ENCODE measurements at places on chromosomes 5 and 9.

DNA sequence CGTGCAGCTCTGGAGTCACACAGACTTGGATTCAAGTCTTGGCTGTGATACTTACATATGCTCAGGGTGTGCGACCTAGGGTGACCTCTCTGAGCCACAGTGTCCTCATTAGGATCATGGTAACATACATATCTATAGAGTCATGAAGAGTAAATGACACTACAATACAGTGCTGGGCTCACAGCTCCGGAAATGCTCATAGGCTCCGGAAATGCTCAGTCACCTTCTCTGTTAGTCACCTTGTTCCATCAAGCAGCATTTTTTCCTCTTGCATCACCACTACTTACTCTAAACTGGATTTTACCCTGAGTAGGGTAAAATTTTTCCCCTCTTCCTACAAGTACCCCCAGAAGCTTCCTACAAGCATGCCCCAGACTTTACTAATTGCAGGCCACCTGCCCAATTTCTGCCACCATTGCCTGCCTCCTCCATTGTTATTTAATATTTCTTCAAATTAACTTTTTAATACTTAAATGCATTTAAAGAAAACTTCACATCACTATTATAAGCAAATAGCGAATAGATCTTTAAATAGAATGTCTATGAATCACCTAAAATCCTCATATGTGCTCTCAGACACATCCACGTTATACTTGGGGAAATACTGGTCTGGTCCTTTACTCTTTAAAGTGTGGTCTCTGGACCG is 147.6 kb upstream of the SPRY4 start:
- peak; percentile 85 for DNase-seq

GRCh38 chr9:91898451-91899218 is 51.4 kb downstream of the ROR2 start:
- peak; percentile 4 for DNase-seq

DNA sequence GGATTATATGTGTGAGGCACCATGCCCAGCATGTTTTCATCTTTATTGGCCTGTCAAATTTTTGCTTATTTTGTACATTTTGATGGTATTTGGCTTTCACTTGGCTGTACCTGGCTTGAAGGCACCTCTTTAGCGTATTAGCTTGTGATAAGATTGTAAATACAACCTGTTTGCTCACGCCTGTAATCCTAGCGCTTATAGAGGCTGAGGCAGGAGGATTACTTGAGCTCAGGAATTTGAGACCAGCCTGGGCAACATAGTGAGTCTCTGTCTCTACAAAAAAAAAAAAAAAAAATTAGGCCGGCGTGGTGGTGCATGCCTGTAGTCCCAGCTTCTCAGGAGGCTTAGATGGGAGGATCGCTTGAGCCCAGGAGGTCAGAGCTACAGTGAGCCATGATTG is 11.3 kb downstream of the SEC24A start:
- no peak for DNase-seq

DNA sequence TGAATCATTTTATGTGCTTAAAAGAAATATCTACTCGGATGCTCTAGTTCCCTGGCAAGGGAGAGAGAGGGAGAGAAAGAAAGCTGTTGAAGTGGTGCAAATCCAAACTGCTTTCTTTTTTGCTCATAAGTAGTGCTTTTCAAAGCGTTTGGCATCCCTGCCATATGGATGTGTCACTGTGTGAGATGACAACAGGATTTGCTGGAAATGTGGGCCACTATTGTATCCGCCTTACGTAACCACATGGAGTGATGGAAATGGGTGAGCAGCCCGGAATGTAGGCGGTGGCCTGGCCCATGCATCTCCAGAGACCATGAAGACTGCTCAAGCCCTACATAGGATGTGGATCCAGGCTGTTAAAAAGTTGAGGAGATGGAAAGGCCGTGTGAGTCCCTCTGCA is 30.8 kb downstream of the TJP2 start:
- DNase-seq: peak; percentile 68

- peak; percentile 70 for DNase-seq
Observed at GRCh38 chr5:170597109-170597751, 93.4 kb downstream of the KCNIP1 start.

DNA sequence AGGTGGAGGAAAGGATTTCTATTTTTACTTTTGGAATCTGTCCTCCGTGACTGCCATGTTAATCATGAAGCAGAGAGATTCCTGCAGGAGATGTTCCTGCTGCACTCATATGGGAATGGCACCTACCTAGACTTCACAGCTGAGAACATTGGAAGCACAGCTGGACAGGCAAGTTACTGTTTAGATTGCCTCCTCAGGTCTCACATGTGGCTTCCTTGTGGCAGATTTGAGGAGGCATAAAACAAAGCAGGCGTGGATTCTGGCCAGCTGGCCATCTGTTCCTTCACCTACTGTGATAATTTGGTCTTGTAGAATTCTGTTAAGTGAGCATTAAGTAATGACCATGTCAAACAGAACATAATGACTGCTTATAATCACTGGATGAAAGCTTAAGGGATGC is 193.4 kb downstream of the EDIL3 start:
- no peak for DNase-seq

- no peak for DNase-seq
Observed at GRCh38 chr5:41503310-41503709, 7.1 kb downstream of the PLCXD3 start.

DNA sequence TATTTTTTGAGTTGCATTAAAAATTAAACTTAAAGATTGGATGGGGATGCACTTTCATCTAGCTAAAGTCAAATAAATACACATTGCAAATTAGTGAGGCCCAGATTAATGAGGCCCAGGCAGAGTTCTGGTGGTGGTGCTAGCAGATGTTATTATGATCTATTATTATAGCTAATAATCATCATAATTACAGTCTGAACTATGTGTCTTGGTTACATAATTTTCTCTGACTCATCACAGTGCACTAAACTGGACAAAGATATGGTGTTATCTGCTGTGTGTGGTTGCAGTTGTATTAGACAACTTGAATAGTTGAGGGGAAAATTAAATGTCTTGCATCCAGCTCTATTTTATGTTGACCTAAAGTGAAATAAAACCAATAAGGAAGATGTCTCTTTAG is 568.8 kb downstream of the TLR4 start:
- no peak for DNase-seq

DNA sequence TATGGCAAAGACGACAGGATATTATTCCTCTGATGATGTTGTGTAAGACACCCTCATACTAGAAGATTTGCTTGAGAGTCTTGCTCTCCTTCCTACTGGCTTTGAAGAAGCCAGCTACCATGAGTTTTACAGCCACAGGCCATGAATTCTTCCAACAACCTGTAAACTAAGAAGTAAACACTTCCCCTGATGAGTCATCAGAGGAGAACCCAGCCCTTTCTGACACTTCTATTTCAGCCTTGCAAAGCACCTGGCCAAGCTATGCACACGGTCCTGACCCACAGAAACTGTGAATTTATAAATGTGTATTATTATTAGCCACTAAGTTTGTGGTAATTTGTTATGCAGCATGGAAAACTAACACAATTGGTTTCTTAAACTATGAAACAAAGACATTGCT is 288.8 kb upstream of the ADAMTSL1 start:
- no peak for DNase-seq

GRCh38 chr5:6638236-6638635 is 5.0 kb downstream of the SRD5A1 start:
- DNase-seq: no peak

DNA sequence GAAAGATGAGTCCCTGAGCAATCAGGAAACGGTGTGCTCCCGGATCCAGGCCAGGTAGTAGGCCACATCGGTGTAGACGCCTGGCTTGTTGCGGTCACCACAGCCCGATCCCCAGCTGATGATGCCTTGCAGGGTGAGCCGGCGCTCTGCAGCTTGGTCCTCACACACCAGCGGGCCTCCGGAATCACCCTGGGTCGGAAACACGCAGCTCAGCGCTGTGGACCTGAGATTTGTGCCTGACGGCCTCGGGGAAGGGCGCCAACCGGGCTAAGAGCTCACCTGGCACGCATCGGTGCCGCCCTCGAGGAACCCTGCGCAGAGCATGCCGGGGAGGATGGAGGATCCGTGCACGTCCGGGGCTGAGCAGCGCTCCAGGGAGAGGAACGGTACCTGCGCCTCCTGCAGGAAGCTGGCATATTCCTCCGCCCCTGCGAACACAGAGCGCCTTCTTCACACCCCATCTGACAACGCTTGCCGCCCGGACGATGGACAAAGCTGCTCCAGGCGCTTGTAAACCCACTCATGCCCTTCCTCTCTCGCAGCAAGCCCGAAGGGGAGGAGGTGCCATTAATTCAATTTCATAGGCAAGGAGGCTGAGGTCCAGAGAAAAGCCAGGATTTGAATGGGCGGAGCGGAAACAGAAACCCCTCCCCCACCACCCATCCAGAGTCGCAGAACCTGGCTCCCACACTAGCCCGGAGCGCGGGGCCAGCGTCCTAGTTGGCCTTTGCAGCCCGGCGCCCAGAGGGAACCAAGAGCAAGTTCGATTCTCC is 2.0 kb upstream of the PFN3 start:
- DNase-seq: no peak

DNA sequence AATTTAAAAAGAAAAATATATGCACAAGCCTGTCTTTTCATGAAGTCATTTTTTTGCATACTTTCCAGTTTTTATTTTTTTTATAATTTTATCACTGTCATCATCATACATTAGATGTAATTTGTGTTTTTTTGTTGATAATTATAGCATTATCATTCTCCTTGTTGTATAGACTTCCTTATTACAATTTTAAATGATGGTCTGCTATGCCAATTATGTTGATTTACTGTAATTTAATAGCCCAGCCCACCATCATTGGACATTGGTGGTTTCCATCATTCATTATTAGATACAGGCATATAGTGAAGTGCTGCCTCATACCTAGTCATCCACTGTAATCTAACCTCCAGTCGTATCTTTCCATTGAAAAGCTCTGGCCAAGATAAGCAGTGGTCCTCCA is 3.8 kb upstream of the TJP2 start:
- DNase-seq: no peak

DNA sequence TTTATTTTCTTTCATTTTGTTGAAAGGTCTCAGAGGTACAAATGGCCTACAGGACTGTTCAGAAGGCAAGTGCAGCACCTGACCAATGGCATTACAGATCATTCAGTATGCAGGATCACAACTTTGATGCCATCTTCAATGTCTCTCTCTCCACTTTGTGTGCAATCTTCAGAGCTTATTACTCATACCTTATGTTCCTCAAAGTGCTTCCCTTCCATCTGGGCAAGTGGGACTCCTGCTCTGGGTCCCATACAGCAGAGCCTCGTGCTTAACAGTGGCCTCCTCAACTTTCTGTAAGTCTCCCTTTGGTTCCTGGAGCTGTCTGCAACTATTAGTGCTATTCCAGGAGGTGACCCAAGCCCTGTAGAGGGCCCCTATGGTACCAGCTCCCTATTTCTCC is 358.4 kb upstream of the RPS23 start:
- no peak for DNase-seq

DNA sequence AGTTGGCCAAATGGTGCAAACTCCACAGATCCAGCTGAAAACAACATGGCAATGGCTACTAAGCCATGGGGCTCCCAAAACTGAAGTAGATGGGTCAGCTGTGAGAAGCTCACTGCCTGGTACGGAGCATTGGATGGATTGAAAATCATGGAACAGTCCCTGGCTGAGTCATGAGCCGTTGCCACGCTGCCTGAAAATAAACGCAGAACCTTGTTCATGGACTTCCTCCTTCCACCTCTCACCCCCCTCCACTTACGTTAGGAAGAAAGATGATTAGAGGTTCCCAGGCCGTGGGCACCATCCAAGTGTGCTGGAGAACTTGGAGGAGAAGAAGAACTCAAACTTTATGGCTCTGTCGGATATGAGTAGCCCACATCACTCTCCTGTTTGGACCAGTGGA is 6.8 kb upstream of the DIPK1B start:
- DNase-seq: no peak

DNA sequence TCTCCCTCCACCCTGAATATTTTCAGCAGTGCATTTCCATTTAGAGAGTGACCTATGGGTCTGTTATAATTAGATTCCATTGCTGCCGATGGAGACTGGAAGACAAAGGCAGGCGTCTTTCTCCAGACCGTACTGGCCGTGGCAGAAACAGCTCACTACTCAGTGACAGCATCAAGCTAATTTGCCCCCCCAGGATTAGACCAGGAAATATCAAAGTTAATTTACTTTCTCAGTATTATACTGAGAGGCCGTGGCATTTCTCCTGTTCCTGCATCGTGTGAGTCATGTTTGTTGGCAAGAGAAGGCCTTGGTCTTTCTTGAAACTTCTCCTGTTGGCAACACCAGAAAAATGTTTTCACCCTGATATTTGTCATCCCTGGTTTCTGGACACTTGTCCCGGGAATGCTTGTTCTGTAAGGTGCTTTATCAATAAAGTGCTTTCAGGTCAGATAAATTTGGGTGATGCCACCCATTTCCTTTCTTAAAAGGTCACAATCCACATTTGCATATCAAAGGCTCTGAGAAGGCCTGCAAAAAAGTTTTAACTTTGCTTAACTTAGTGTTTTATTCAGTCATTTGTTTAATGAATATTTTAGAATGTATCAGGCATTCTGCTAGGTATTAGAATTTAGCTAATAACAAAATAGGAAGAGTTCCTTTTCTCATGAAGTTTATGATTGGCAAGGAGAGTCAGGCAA is 28.4 kb downstream of the SV2C start:
- no peak for DNase-seq

GRCh38 chr9:110356639-110357395 is 19.2 kb upstream of the TXNDC8 start:
- DNase-seq: no peak

GRCh38 chr9:627336-627970 is 214.0 kb upstream of the DMRT1 start:
- no peak for DNase-seq

- DNase-seq: no peak
Observed at GRCh38 chr5:137575211-137575610, 76.1 kb upstream of the SPOCK1 start.

DNA sequence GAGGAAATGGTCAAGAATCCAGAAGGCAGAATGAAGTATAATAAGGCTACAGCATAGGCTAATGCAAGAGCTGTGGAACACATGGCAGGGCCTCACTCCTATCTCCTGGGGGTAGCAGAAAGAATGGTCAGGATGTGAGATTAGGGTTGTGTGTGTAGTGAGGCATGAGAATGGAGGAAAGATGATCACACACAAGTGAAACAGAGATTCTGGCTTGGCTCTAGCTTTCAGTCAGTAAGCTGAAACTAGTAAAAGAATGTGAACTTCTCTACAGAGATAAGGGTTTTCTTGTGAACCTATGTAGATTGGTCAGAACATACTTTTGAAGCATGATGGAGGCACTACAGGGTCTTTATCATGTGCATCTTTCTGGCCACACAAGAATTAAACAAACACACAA is 298.8 kb downstream of the ASTN2 start:
- no peak for DNase-seq

- peak; percentile 51 for DNase-seq
Observed at GRCh38 chr5:83927140-83927733, 206.6 kb upstream of the HAPLN1 start.

Data from dermis microvascular lymphatic vessel endothelial cell (primary cell).